ENCODE measurements at places on chromosomes 5 and 9.

- H3K4me1 ChIP-seq, result peaks cover 9% of the 10 kb centered on the region
- DNase-seq, result no peak
- no peaks in the 10 kb centered on the region for H3K36me3 ChIP-seq
- no peak overlapping the region for H3K27ac ChIP-seq
- peaks cover 21% of the 10 kb centered on the region for H3K27me3 ChIP-seq
Measured at GRCh38 chr9:91500509-91501014, 76.9 kb upstream of the NFIL3 start.

DNA sequence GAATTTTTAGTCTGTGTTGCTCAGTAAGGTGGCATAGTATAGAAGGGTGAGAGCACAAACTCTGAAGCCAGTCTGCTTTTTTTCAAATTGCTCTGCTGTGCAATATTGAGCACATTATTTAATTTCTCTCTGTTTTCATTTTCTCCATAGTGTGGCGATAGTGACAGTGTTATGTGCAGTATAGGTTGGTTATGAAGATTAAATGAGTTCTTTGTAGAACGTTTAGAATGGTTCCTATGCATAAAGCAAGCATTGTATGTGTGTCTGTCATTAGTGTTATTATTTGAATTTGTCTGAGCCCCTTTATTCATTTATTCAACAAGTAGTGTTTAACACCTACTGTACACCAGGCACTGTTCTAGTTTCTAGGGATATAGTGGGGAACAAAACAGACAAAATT is 9.2 kb downstream of the PRR16 start:
- DNase-seq, result no peak
- no peak overlapping the region for H3K4me3 ChIP-seq
- H3K36me3 ChIP-seq, result no peaks in the 10 kb centered on the region
- no peaks in the 10 kb centered on the region for H3K27me3 ChIP-seq

DNA sequence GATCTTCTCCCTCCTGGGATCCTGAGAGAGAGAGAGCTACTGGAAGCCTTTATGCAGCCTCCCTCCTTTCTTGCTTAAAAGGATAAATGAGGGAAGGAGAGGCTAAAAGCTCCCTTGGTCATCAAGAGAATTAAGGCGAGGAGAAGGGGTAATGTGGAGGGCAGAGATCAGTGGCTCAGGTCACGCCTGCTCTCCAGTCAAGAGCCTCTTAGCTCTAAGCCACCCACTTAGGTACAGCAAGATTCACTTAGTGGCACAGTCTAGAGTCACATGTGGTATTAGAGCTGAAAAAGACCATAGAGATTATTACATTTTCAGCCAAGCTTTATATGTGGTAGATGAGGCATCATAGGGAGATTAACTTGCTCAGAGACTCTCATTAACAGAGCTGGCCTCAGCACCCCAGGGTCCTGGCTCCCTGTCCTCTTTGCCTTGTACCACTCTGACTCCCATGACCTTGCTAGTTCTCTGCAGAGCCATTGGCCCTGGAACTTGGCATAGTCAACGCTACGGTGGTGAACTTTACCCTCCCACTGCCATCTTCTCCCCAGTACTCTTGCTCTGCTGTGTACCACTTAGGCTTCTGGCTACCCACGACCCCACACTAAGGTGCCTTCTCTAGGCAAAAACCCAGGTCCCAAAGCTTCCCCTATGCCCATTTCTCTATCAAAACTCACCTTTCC is 37.6 kb downstream of the MFAP3 start:
- peaks cover 37% of the 10 kb centered on the region for H3K4me1 ChIP-seq
- H3K27me3 ChIP-seq, result peaks cover 3% of the 10 kb centered on the region
- H3K4me3 ChIP-seq, result no peak overlapping the region
- H3K27ac ChIP-seq, result no peak overlapping the region
- DNase-seq, result no peak
- no peaks in the 10 kb centered on the region for H3K36me3 ChIP-seq

DNA sequence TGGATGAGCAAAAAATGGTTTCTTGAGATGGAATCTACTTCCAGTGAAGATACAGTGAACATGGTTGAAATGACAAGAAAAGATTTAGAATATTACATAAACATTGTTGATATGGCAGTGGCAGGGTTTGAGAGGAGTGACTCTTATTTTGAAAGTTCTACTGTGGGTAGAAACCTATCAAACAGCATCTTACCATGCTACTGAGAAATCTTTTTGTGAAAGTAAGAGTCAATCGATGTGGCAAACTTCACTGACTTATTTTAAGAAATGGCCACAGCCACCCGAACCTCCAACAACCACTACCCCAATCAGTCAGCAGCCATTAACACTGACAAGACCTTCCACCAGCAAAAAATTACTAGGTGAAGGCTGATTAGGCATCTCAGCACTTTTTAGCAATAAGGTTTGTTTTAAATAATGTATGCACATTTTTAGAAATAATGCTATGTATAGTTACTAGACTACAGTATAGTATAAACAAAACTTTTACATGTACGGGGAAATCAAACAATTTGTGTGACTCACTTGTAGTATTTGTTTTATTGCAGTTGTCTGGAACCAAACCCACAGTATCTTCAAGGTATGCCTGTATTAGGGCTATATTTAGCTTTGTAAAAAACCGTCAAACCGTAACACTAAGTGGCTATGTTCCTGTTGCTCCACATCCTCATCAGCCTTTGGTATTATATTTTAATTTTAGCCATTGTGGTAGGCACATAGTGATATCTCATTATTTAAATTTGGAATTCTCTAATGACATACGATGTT is 30.6 kb upstream of the ADAMTS6 start:
- no peak overlapping the region for H3K4me3 ChIP-seq
- no peak for DNase-seq
- no peaks in the 10 kb centered on the region for H3K27me3 ChIP-seq
- H3K27ac ChIP-seq, result no peak overlapping the region

DNA sequence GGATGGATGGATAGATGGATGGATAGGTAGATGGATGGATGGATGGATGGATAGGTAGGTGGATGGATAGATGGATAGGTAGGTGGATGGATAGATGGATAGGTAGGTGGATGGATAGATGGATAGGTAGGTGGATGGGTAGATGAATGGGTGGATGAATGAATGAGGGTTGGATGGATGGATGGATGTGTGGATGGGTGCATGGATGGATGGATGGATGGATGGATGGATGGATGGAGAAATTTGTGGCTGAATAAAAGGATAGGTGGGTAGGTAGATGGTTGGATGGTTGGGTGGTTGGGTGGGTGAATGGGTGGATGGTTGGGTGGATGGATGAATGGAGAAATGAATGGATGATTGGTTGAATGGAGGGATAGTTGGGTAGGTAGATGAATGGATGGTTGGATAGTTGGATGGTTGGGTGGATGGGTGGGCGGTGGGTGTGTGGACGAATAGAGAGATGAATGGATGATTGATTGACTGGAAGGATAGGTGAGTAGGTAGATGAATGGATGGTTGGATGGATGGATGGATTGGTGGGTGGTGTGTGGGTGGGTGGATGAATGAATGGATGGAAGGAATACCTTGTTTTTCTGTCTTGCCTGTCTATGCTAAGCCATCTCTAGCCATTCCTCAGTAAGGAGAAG is 71.0 kb upstream of the ASS1 start:
- peaks cover under 1% of the 10 kb centered on the region for H3K4me1 ChIP-seq
- DNase-seq, result no peak
- peaks cover 2% of the 10 kb centered on the region for H3K27me3 ChIP-seq
- no peaks in the 10 kb centered on the region for H3K36me3 ChIP-seq
- no peak overlapping the region for H3K4me3 ChIP-seq
